ENCODE measurements at places on chromosomes 11 and 22. TPM values are rescaled to one million over a fixed set of nuclear protein-coding genes. Genes with fewer than 3 reads are reported as not detected.

The MRGPRX3 gene
- total RNA-seq, result not detected

The MS4A15 gene
- total RNA-seq, result not detected

The SMC1B gene
- not detected for total RNA-seq

GRCh38 chr22:36144886-36145541 is 15.5 kb downstream of the APOL3 start:
- peak; percentile 75 for DNase-seq

- DNase-seq, result no peak
These were observed 182.9 kb upstream of the CTSC start for GRCh38 chr11:88520391-88520790.

DNA sequence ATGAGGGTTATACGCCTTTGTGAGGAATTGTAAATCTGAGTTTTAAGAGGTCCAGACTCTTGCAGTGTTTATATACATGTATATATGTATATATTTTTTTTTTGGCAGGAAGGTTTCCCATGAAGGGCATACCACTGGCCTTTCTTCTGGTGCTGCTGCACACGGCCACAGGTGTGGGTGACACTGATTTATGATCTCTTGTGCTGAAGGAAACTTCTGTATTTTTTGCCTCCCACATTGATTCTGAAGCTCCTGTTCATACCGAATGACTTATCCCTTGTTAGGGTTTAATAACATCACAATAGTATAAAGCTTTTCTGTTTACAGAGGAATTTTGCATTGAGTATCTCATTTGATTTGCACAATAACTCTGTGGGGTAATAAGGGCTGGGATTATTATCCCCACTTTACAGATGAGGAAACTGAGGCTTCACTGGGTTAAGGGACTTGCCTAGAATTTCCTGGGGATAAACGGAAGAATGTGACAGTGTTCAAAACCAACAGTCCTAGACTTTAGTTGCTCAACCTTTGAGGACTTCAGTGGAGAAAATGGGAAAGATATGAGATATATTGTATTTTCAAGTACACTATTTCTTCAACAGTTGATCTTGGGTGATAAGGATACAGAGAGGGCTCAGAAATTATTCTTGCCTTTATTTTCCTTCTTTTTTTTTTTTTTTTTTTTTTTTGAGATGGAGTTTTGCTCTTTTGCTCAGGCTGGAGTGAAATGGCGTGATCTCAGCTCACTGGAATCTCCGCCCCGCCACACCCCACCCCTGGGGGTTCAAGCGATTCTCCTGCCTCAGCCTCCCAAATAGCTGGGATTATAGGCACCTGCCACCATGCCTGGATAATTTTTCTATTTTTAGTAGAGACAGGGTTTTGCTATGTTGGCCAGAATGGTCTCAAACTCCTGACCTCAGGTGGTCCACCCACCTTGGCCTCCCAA is 70.1 kb downstream of the MICAL2 start:
- DNase-seq, result no peak

DNA sequence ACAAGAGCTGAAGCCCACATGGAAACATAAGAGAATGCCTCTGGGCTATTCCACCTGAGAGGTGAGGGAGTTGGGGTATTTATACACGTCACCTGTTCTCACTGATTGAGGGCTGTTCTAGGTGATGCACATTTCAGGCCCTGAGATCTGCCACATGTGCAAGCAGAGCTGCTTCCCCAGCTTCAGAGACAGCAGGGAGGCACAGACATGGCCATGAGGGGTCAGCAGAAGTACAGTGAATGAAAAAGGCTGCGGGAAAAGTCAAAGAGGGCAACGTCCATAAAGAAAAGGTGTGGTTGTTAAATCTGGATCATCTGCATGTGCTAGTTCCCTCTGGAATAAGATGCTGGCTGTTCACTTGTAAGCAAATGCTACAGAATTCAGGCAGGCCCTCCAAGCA is 75.4 kb downstream of the GAB4 start:
- DNase-seq, result no peak

DNA sequence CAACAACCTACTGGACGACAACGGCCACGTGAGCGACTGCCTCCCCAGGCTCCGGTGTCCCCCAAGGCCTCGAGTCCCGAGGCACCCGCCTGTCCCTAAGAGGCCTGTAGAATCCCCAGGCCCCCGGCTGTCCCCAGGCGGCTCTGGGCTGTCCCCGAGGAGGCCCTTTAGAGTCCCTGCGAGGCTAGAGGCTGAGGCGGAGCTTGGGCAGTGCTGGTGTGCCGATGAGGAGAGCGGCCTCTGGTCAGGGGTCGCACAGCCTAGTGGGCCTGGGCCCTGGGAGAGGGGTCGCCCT is 3.7 kb downstream of the TBX1 start:
- no peak for DNase-seq

- no peak for DNase-seq
These were observed 23.1 kb upstream of the RDX start for GRCh38 chr11:110319501-110319900.

- DNase-seq, result no peak
These were observed 146.3 kb downstream of the SNX19 start for GRCh38 chr11:130769782-130770535.

DNA sequence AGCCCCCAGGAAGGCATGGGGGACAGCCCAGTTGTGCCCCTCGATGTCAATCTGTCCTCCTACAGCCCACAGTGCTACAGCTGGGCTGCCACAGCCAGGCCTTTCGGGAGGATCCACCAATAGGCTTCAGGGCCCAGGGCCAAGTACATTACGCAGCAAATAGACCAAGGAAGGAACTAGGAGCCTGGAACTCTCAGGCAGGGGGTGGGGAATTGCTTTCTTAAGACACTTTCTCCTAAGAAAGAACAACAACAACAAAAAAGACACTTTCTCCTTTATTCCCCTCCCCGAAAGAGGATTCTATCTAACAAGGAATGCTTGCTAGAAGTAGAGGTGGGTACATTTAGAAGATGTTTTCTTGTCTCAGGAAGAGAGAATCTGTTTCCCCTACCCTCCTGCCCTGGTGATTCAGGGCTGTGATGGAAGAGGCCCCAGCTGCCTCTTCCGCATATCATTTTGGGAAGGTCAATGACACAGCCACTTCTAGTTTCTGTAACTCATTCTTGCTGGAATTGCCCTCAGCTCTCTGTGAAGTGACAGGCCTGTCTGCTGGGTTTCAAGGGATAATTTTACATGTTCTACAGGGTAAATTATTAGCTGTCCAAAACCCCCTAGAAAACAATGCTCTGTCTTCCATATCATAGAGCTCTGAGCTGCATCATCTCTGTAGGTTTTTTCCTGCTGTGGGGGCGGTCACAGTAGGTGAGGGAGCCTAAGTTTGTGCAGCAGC is 6.0 kb upstream of the MALAT1 start:
- peak; percentile 93 for DNase-seq

DNA sequence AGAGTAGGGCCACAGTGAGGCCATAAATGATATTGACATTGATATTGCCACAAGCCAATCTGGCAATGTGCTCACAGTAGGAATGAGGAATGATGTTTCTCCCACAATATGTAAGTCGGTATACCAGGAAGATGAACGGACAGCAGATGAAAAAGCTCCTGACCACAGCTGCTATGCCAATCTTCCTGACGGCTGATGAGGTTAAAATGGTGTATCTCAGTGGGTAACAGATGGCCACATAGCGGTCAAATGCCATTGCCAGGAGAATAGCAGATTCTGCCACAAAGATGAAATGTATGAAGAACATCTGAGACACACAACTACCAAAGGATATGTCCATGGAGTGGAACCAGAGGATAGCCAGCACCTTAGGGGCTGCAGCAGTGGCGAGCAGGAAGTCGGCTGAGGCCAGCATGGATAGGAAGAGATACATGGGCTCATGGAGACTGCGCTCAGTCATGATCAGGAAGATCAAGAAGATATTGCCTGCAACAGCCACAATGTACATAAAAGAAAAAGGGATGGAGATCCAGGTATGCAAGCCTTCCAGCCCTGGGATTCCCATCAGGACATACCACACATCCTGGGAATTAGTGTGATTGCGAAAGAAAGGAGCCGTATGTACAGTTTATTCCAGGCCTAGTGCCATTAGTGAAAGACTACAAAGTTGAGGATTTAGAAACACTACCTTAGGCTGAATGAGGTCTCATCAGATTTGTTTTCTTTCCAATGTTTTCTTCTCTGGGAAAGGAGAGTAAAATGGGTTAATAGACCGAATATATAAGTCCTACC is 22.2 kb downstream of the OR51V1 start:
- no peak for DNase-seq
